T-helper 17 cell (primary cell): ENCODE measurements at places on chromosomes 7 and 10.

GRCh38 chr10:88491314-88491713 is 91.8 kb downstream of the RNLS start:
- no peaks in the 10 kb centered on the region for H3K27me3 ChIP-seq
- H3K4me1 ChIP-seq = peaks cover 3% of the 10 kb centered on the region
- peaks cover 5% of the 10 kb centered on the region for H3K36me3 ChIP-seq
- no peak overlapping the region for H3K4me3 ChIP-seq
- no peak overlapping the region for H3K27ac ChIP-seq
- no peak for DNase-seq

DNA sequence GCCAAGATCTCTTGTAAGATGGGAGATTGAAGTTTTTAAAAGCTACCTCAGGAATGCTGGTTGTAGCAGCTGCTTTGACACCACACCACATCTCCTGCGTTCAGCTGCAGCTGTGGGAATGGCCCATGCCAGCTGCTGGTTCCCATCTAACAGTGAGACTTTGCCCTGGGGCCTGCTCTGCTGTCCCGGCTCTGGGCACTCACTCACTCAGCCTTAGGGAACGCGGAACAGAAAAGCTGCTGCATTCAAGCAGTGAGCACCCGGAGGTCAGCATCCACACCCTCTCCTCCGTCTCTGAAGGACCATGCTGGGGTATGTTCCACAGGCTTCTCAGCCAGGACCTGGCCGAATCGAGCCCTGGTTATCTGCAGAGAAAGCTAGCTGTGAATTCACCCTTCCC is 197.1 kb upstream of the CXCL12 start:
- DNase-seq = no peak
- no peaks in the 10 kb centered on the region for H3K4me1 ChIP-seq
- H3K4me3 ChIP-seq = no peak overlapping the region
- H3K27me3 ChIP-seq = peaks cover 8% of the 10 kb centered on the region

- no peak for DNase-seq
- peaks cover 9% of the 10 kb centered on the region for H3K4me1 ChIP-seq
- no peak overlapping the region for H3K4me3 ChIP-seq
- peaks cover 8% of the 10 kb centered on the region for H3K27me3 ChIP-seq
- no peak overlapping the region for H3K27ac ChIP-seq
- H3K36me3 ChIP-seq = peaks cover 5% of the 10 kb centered on the region
Observed at GRCh38 chr10:101573885-101574753, 13.9 kb downstream of the POLL start.

DNA sequence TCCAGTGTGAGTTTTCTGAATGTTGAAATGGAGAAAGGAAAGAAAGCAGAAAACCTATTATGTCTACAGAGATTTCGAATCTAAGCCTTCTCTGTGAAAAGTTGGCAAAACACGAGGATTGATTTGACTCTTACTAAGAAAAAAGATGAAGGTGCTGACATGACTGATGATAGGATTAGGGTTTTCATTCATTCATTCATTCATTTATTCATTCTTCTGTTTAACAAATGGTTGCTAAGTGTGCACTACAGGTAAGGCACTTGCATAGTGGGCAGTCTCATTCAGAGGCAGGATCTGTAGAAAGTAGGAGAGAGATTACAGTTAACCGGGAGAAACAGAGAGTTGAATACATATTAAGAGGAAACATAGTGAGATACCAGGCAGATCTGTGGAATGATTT is 137.1 kb downstream of the ZNF365 start:
- no peak overlapping the region for H3K27ac ChIP-seq
- DNase-seq = no peak
- H3K4me3 ChIP-seq = no peak overlapping the region
- peaks cover 3% of the 10 kb centered on the region for H3K36me3 ChIP-seq
- peaks cover 27% of the 10 kb centered on the region for H3K27me3 ChIP-seq

DNA sequence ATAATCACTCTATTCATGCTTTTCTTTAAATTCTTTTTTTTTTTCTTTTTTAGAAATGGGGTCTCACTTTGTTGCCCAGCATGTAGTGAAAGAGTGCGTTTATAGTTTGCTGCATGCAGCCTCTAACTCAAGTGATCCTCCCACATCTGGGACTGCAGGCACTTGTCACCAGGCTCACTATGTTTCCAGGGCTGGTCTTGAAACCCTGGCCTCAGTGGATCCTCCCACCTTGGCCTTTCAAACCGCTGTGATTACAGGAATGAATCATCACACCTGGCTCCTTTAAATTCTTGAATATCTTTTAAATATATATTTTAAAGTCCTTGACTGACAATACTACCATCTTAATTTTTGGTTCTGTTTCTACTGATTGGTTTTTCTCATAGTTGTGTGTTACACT is 591.6 kb upstream of the KCND2 start:
- no peaks in the 10 kb centered on the region for H3K36me3 ChIP-seq
- H3K4me1 ChIP-seq = no peaks in the 10 kb centered on the region
- H3K4me3 ChIP-seq = no peak overlapping the region
- H3K27ac ChIP-seq = no peak overlapping the region
- H3K27me3 ChIP-seq = no peaks in the 10 kb centered on the region

GRCh38 chr10:104479906-104480593 is 126.4 kb downstream of the CFAP58 start:
- H3K4me3 ChIP-seq = no peak overlapping the region
- H3K4me1 ChIP-seq = peaks cover 2% of the 10 kb centered on the region
- DNase-seq = no peak

GRCh38 chr7:92423710-92424131 is 23.6 kb upstream of the GATAD1 start:
- H3K36me3 ChIP-seq = peaks cover 3% of the 10 kb centered on the region
- H3K4me1 ChIP-seq = peaks cover 15% of the 10 kb centered on the region
- peaks cover 38% of the 10 kb centered on the region for H3K27me3 ChIP-seq

- H3K27ac ChIP-seq = no peak overlapping the region
- H3K4me1 ChIP-seq = no peaks in the 10 kb centered on the region
- no peaks in the 10 kb centered on the region for H3K27me3 ChIP-seq
- no peak overlapping the region for H3K4me3 ChIP-seq
- no peak for DNase-seq
Observed at GRCh38 chr7:80722616-80723195, 84.3 kb downstream of the CD36 start.

- peaks cover 72% of the 10 kb centered on the region for H3K4me1 ChIP-seq
- H3K36me3 ChIP-seq = peaks cover 3% of the 10 kb centered on the region
- peak overlapping the region; percentile 96 for H3K27ac ChIP-seq
- no peaks in the 10 kb centered on the region for H3K27me3 ChIP-seq
- no peak for DNase-seq
Observed at GRCh38 chr10:104330168-104331110, 7.8 kb downstream of the ITPRIP start.

- no peak overlapping the region for H3K4me3 ChIP-seq
- no peak overlapping the region for H3K27ac ChIP-seq
- no peaks in the 10 kb centered on the region for H3K36me3 ChIP-seq
- H3K27me3 ChIP-seq = peaks cover 5% of the 10 kb centered on the region
- no peak for DNase-seq
Observed at GRCh38 chr7:33964417-33965182, 59.3 kb downstream of the BMPER start.

DNA sequence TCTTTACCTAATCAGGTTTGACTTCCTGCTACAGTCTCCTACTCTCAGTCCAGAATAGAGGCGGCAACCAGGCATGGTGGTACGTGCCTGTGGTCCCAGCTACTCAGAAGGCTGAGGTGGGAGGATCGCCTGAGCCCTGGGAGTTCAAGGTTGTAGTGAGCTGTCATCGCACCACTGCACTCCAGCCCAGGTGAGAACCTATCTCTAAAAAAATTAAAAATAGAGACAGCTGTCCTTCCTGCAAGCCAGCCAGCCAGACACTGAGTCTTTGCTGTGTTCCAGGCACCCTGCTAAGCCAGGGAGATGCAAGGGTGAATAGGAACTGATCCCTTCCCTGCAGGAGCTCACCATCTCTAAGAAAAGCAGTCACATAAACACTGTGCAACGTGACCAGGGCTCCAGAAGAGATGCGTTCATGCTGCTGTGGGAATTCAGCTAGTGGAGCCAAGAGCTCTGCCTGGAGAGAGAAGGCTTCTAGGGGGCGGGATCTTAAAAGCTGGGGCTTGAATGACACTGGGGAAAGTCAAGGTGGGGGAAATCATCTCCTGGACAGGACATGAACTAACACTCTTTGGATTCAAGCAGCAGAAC is 22.1 kb upstream of the SLIT1 start:
- no peak for DNase-seq
- no peak overlapping the region for H3K27ac ChIP-seq
- H3K36me3 ChIP-seq = no peaks in the 10 kb centered on the region
- no peaks in the 10 kb centered on the region for H3K4me1 ChIP-seq

GRCh38 chr10:94213001-94213530 is 149.7 kb downstream of the NOC3L start:
- no peak overlapping the region for H3K4me3 ChIP-seq
- no peak for DNase-seq
- H3K27me3 ChIP-seq = peaks cover 49% of the 10 kb centered on the region
- no peaks in the 10 kb centered on the region for H3K4me1 ChIP-seq

- H3K4me1 ChIP-seq = no peaks in the 10 kb centered on the region
- H3K4me3 ChIP-seq = no peak overlapping the region
- H3K36me3 ChIP-seq = no peaks in the 10 kb centered on the region
- H3K27ac ChIP-seq = no peak overlapping the region
Observed at GRCh38 chr7:135707570-135707966, 20.4 kb downstream of the SLC13A4 start.

GRCh38 chr10:47458466-47459154 is 25.3 kb downstream of the ANXA8 start:
- no peak for DNase-seq
- peaks cover 6% of the 10 kb centered on the region for H3K4me1 ChIP-seq
- H3K27ac ChIP-seq = no peak overlapping the region
- H3K36me3 ChIP-seq = peaks cover 2% of the 10 kb centered on the region

- peak overlapping the region; percentile 11 for H3K27ac ChIP-seq
- H3K36me3 ChIP-seq = no peaks in the 10 kb centered on the region
- no peak for DNase-seq
- peaks cover 11% of the 10 kb centered on the region for H3K4me1 ChIP-seq
- H3K4me3 ChIP-seq = peak overlapping the region; percentile 25
Observed at GRCh38 chr7:2063563-2064260, 169.0 kb downstream of the MAD1L1 start.

- no peak overlapping the region for H3K4me3 ChIP-seq
- peaks cover 70% of the 10 kb centered on the region for H3K27me3 ChIP-seq
- peaks cover 3% of the 10 kb centered on the region for H3K36me3 ChIP-seq
Observed at GRCh38 chr7:112515989-112516388, 35.2 kb downstream of the LSMEM1 start.

DNA sequence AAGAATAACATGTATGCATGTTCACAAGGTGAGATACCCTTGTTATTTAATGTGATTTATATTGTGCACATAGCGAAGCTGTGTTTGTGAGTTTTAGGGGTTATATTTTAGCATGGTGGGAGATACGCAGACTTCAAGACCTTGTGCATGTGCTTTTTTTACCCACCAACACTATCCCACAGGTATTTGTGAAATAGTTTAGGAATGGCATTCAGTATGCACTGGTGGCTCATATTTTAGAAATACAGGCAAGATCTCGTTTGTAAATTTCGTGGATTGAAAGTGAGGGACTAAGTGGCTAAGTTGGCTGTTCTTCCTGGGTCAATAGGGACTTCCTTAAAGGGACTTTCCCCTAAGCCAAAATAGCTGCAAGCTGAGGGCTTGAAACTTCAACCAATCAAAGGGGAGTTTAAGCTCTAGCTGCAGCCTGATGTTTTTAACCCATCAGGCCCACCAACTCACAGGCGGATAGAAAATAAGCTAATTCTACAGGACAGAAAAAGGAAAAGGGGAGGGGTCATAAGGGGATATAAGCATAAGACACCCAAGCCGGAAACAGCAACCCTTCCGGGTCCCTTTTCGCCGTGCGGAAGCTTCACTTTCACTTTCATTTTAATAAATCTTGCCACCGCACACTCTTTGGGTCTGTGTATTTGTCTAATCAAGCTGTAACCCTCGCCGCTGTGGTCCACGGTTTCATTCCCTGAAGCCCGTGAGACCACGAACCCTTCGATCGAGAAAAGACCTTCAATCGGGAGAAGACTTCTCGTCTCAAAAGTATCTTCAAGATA is 291.0 kb downstream of the GPR158 start:
- no peaks in the 10 kb centered on the region for H3K27me3 ChIP-seq
- H3K27ac ChIP-seq = no peak overlapping the region
- DNase-seq = no peak
- H3K36me3 ChIP-seq = no peaks in the 10 kb centered on the region

GRCh38 chr10:119700321-119700954 is 25.4 kb upstream of the INPP5F start:
- H3K4me1 ChIP-seq = peaks cover 14% of the 10 kb centered on the region
- H3K4me3 ChIP-seq = no peak overlapping the region
- H3K36me3 ChIP-seq = peaks cover 4% of the 10 kb centered on the region
- DNase-seq = no peak
- peaks cover 36% of the 10 kb centered on the region for H3K27me3 ChIP-seq

- no peak for DNase-seq
- H3K36me3 ChIP-seq = no peaks in the 10 kb centered on the region
- no peak overlapping the region for H3K4me3 ChIP-seq
- H3K27me3 ChIP-seq = no peaks in the 10 kb centered on the region
- peaks cover 6% of the 10 kb centered on the region for H3K4me1 ChIP-seq
Observed at GRCh38 chr10:46069771-46070463, 23.8 kb upstream of the MSMB start.

GRCh38 chr7:36306222-36306621 is 83.4 kb upstream of the ANLN start:
- H3K4me3 ChIP-seq = no peak overlapping the region
- H3K4me1 ChIP-seq = peaks cover 5% of the 10 kb centered on the region
- no peak for DNase-seq

DNA sequence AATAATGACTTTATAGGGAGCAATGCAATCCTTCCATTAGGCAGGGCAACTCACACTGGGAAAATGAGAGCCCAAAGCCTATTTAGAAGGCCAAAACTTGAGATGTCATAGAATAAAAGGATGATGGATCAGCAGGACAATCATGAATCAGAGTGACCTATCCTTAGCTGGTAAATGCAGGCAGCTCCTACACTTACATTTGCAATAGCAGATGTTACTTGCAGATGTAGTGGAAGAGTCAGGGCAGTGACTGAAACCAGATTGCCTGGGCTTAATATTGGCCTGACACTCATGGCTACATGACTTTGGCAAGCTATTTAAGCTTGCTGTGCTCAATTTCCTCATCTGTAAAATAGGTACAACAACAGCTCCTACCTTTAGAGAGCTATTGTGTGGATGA is 98.7 kb downstream of the PRTFDC1 start:
- H3K36me3 ChIP-seq = peaks cover 4% of the 10 kb centered on the region
- no peak overlapping the region for H3K4me3 ChIP-seq
- peaks cover 28% of the 10 kb centered on the region for H3K27me3 ChIP-seq
- peaks cover 5% of the 10 kb centered on the region for H3K4me1 ChIP-seq
- H3K27ac ChIP-seq = no peak overlapping the region
- DNase-seq = no peak

DNA sequence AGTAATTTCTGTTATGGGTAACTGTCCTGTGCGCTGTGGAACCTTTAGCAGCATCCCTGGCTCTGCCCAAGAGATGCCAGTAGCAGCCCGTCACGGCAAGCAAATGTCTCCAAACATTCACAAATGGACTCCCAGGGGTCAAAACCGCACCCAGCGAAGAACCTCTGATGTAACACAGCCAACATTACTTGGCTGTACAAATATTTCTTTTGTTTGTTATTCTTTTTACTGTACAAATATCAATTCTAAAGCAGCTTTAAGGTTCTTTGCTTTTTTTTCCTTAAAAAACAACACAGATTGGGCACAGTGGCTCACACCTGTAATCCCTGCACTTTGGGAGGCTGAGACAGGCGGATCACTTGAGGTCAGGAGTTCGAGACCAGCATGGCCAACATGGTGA is 182.5 kb downstream of the KMT2E start:
- H3K4me1 ChIP-seq = peaks cover 19% of the 10 kb centered on the region
- no peak overlapping the region for H3K27ac ChIP-seq
- H3K4me3 ChIP-seq = no peak overlapping the region
